ENCODE measurements at places on chromosomes 7 and 10. TPM values are rescaled to one million over a fixed set of nuclear protein-coding genes. Genes with fewer than 3 reads are reported as not detected.

The NSUN6 gene
- 5.7 TPM for total RNA-seq

The NHLRC2 gene
- total RNA-seq, result 36.3 TPM

The ACTA2 gene
- total RNA-seq, result 19.7 TPM

The RAMP3 gene
- not detected for total RNA-seq

The C7orf57 gene
- total RNA-seq, result 0.14 TPM

The INA gene
- total RNA-seq, result 3.7 TPM

The ANXA8 gene
- 221 TPM for total RNA-seq

The GCK gene
- not detected for total RNA-seq

The CDH23 gene
- total RNA-seq, result 0.35 TPM

The ST8SIA6 gene
- total RNA-seq, result not detected

The YAE1 gene
- total RNA-seq, result 17.3 TPM

The SHH gene
- not detected for total RNA-seq

The MSS51 gene
- total RNA-seq, result 0.28 TPM

The CYP26A1 gene
- not detected for total RNA-seq

The HIPK2 gene
- total RNA-seq, result 10.4 TPM

The NFE2L3 gene
- 11.4 TPM for total RNA-seq

The RPEL1 gene
- not detected for total RNA-seq

The COL26A1 gene
- total RNA-seq, result not detected

The GALNT17 gene
- total RNA-seq, result not detected

The FBXL13 gene
- total RNA-seq, result 0.21 TPM

The CALY gene
- not detected for total RNA-seq

The TMEM225B gene
- not detected for total RNA-seq

The PPA1 gene
- 212 TPM for total RNA-seq

The TRIP6 gene
- 169 TPM for total RNA-seq

The OR2A25 gene
- not detected for total RNA-seq

The FRMPD2 gene
- total RNA-seq, result not detected

The HMX2 gene
- not detected for total RNA-seq

The SLC26A3 gene
- not detected for total RNA-seq

The VPS37D gene
- total RNA-seq, result 2.3 TPM

The PDE6C gene
- total RNA-seq, result not detected

The WASHC2A gene
- 15.2 TPM for total RNA-seq

The CALML5 gene
- total RNA-seq, result 36.7 TPM

The CNTNAP2 gene
- 4.3 TPM for total RNA-seq

The CCDC7 gene
- 3.7 TPM for total RNA-seq

The NEUROD6 gene
- not detected for total RNA-seq

The SPDYE18 gene
- not detected for total RNA-seq

The LRRN3 gene
- 0.07 TPM for total RNA-seq

The ODAD2 gene
- total RNA-seq, result not detected

The CDNF gene
- 0.21 TPM for total RNA-seq

The ADRA2A gene
- total RNA-seq, result not detected

The C10orf105 gene
- 0.14 TPM for total RNA-seq

The CFAP69 gene
- total RNA-seq, result 0.49 TPM

The TUBAL3 gene
- total RNA-seq, result 0.35 TPM

The KLF6 gene
- 40.6 TPM for total RNA-seq

The OR2A1 gene
- not detected for total RNA-seq

The SPDYE2 gene
- total RNA-seq, result not detected

The SLC39A12 gene
- total RNA-seq, result not detected

The MEIG1 gene
- not detected for total RNA-seq

The HOXA1 gene
- total RNA-seq, result 0.28 TPM

The SPDYE5 gene
- not detected for total RNA-seq

The WIPF3 gene
- 0.14 TPM for total RNA-seq

The AKR1C4 gene
- not detected for total RNA-seq
